ENCODE measurements at places on chromosomes 3 and 15.

GRCh38 chr3:127440384-127440783 is 150.1 kb downstream of the TPRA1 start:
- DNase-seq: no peak

GRCh38 chr15:59354417-59355031 is 18.1 kb downstream of the MYO1E start:
- no peak for DNase-seq

- DNase-seq: no peak
These were observed 181.3 kb downstream of the RORA start for GRCh38 chr15:61047783-61048182.

DNA sequence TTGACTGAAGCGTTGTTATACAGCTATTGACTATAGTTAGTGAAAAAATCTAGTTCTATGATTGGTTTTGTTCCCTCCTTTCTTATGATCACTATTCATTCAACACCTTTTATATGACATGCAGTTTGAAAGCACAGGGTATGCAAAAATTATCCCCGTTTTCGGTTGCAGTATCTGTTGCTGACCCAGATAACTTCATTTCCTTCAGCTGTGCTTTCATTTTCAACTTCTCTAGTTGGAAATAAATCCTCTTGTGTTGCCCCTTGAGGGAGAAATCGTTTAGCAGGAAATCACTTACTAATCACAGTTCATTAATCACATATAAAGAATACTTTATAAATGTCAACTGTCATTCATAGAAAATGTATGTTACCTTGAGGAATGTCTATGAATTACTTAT is 55.1 kb downstream of the MBNL1 start:
- DNase-seq: no peak

- no peak for DNase-seq
These were observed 64.1 kb downstream of the VPS13C start for GRCh38 chr15:61996056-61996635.

DNA sequence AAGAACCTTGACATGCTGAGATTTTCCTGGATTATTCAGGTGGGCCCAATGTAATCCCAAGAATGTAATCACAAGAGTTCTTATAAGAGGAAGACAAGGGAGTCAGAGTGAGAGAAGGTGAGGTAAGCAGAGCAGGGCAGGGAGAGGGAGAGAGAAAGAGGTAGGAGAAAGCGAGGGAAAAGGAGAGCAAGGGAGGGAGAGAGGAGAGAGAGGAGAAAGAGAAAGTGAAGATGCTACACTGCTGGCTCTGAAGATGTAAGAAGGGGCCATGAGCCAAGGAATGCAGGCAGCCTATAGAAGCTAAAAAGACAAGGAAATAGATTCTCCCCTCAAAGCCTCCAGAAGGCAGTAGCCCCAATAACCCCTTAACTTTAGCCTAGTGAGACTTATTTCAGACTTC is 28.7 kb upstream of the FAM98B start:
- DNase-seq: no peak

GRCh38 chr3:169173231-169173630 is 490.3 kb downstream of the MECOM start:
- DNase-seq: no peak

- no peak for DNase-seq
These were observed 324.0 kb upstream of the TBL1XR1 start for GRCh38 chr3:177521305-177521704.

GRCh38 chr3:142087676-142088075 is 61.7 kb downstream of the TFDP2 start:
- no peak for DNase-seq

DNA sequence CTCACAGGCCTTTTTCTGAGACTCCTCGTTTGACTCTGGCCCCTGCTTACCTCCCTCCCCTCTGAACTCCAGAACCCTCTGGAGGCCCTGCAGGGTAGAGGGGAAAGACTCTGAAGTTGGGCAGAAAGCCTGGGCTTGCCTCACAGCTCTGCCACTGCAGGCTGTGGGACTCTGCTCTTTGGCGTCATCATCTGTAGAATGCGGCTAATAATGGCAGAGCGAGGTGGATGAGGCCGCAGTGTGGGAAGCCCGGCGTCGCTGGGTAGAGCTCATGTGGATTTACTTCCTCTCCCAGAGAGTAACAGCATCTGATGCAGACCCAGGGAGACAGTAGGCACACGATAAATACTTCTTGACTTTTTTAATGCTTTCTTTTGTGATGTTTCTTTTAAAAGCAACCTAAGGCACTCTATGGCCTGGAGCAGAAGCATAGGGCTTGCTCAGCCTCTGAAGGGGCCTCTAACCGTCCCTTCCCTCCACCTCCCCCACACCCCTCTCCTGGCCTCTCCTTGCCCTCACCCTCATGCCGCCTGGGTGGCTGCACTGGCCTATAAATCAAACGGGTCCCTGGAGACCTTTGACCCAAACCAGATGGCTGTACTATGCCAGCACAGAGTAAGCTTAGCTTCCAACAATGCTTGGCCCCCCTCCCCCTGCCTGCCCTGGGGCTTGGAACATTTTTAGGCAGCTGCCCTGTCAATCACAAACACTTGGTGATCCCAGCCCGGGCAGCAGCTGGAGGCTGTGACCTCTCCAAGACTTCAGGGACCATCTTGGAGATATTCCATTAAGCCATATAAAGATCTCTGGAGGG is 32.9 kb downstream of the SPSB4 start:
- DNase-seq: peak; percentile 80

- no peak for DNase-seq
These were observed 26.0 kb upstream of the TRIM71 start for GRCh38 chr3:32791833-32792232.

DNA sequence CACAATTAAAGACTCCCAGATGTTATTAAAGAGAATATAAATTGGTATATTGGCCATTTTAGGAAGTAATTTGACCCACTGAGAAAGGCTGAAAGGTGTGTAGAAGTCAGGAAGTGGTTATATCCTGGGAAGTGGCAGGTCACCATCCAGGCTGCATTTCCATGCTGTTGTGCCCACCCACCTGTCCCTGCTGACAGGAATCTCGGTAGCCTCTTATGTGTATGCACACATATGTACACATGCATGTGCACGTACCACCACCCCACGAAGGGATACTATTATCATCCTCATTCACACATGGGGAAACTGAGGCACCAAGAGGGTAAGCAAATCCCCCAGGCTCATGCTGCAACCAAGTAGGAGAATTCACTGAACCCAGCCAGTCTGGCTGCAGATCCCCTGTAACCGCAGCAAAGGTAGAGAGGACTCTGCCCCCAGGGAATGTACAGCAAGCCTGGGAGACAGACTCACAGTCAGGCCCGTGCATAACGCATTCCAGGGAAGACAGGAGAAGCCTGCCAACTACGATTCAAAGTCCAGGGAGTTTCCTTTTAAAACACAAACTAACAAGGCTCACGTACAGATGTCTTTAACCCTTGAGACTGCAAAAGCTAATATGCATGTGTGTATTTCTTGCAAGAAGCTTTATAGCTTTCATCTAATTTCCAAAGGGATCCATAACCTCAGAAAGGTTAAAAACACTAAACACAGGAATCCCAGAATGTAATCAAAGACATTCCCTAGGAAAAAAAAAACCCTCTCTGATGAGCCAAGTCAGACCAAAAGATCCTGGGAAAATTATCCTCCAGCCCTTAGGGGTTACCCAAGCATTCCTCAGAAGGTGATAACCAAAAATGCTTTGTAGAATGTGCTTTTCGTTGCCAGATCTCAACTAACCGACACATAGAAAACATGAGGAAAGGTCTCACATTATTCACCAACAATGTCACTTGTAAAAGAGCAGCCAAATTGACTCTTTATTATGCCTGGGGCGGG is 129.6 kb downstream of the ADAMTS17 start:
- DNase-seq: no peak

- DNase-seq: no peak
These were observed 3.2 kb downstream of the EFCAB12 start for GRCh38 chr3:129425213-129425612.

- DNase-seq: no peak
These were observed 123.5 kb upstream of the CRBN start for GRCh38 chr3:3302964-3303363.

DNA sequence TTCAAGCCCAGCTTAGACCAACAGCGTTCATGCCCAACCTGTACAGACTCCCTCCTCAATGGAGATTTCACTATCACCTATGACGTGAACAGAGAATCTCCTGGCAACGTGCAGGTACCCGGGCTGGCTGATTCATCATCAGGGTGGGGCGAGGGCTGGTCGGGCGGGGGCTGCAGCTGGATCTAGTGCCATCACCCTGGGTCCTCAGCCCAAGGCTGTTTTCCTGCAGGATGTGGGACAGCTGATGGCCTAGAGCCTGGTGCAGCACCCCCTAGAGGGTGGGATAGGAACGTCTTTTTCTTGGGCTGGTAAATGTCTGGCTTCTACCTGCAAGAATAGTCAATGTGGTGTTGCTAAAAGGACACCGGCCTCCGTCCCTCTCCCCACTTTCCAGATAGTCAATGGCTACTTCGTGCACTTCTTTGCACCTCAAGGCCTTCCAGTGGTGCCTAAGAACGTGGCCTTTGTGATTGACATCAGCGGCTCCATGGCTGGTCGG is 4.4 kb downstream of the ITIH3 start:
- no peak for DNase-seq

GRCh38 chr3:7205535-7205934 is 344.6 kb downstream of the GRM7 start:
- no peak for DNase-seq

- no peak for DNase-seq
These were observed 67.1 kb upstream of the LMOD3 start for GRCh38 chr3:69189487-69189886.

All from left hindlimb (tissue), 1 donor.